ENCODE measurements at places on chromosomes 13 and 19. TPM values are rescaled to one million over a fixed set of nuclear protein-coding genes. Genes with fewer than 3 reads are reported as not detected.

FSD1 gene
- total RNA-seq = 8.8 TPM

KLK14 gene
- not detected for total RNA-seq

C19orf67 gene
- not detected for total RNA-seq

ZNF550 gene
- total RNA-seq = 6.9 TPM

KLK2 gene
- total RNA-seq = not detected

NDUFA11 gene
- total RNA-seq = 224 TPM

EHD2 gene
- total RNA-seq = 493 TPM

TMED1 gene
- 33.7 TPM for total RNA-seq

PRR19 gene
- total RNA-seq = 0.24 TPM

- DNase-seq = no peak
Observed at GRCh38 chr13:32147976-32148375, 116.4 kb downstream of the FRY start.

- no peak for DNase-seq
Observed at GRCh38 chr19:478236-478903, 17.5 kb upstream of the SHC2 start.

DNA sequence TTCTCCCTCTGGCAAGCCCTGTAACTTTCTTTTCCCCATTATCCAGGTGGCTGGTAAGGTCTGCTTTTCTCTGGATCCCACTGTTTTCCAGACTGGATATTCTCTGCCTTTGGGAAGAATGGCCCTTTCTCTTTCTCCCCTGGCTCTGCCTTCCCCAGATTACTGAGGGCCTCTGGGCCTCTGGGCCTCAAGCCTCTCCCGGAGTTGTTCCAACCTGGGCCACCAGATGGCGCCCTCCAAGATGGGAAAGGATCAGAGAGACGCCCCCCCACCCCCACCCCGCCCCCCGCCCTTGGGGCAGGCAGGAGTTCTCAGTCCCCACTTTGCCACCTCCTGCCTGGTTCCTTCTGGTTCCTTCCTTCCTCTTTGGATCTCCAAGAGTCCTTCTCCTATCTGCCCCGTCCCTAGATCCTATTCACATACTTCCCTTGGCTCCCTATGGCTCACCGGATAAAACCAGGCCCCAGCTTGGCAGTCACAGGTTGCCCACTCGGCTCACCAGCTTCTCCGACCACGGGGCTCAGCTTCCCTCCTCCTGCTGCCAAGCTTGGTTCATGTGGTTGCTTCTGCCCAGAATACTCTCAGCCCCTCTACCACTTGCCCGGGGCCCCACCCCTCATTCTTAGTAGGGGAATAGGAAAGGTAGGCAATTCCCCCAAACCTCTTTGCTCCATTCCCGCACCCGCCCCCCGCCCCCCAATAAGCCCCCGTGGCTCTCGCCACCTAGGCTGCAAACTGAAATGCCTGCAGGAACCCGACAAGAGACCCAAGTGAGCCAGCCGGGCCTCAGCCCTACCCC is 13.1 kb downstream of the EPS8L1 start:
- DNase-seq = no peak

- no peak for DNase-seq
Observed at GRCh38 chr19:39405958-39406655, 540 bp upstream of the ZFP36 start.

DNA sequence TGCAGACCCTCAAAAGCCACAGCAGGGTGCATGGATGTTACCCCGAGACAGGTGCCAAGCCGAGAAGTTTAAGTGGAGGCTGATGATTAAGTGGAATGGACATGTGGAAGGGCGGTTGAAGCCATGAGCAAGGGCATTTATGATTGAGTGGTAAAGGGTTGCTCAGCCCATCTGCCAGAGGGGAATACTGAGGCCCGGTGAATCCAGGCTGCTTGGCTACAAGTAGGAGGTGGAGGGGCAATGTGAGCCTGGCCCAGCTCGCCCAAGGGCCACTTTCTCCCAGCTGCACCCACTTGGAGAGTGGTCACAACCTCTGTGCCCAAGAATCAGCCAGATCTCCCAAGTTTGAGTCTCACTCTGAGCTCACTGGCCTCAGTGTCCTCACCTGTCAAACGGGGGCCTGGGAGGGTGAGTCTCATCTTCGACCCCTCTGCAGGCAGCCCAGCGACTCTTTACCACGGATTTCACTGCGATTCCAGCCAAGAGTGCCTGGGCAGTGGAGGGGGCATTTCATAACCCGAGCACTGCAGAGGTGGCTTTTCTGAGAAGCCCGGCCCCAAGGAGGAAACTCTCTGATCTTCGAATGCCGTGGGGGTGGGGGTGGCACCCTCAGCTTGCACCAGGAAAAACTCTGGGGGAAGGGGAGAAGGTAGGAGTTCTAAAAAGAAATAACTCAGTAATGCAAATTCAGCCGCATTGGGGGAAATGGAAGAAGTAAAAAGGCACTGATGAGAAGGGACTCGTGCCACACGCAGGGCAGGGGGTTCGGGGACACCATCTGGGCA is 62.9 kb upstream of the KLF2 start:
- DNase-seq = no peak

GRCh38 chr19:35310811-35311465 is 18.0 kb upstream of the CD22 start:
- no peak for DNase-seq

GRCh38 chr19:33724721-33725060 is 72.0 kb upstream of the KCTD15 start:
- no peak for DNase-seq

- DNase-seq = no peak
Observed at GRCh38 chr19:39247701-39248664, 673 bp downstream of the IFNL4 start.

DNA sequence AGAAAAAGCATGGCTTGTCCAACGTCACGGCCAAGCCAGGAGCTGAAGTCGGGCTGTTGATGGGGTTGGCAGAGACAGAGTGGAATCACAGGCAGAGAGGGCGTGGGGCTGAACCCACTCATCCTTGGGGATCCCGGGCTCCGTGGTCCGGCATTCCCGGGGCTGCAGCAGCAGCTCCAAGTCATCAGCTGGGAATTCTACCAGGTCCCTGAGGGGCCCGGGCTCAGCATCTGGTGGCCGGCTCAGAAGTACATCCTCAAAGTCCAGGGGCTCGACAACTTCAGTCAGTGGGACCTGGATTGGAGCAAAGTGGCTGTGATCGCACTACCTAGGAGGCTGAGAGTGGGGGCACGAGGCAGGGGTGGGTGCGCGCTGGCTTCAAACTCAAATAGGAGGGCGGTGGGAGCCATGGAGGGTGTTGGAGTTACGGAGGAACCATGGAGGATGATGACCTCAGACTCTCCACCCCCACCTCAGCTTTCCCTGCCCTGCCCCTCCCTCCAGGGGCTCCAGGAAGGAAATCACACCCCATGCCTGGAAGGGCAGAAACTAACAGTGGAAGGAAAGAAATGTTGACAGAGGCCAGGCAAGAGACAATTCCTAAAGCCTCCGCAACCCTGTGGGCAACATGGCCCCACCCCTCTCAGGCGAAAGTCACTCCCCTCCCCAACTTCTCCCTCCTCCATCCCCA is 9.5 kb downstream of the DOCK6 start:
- DNase-seq = no peak

DNA sequence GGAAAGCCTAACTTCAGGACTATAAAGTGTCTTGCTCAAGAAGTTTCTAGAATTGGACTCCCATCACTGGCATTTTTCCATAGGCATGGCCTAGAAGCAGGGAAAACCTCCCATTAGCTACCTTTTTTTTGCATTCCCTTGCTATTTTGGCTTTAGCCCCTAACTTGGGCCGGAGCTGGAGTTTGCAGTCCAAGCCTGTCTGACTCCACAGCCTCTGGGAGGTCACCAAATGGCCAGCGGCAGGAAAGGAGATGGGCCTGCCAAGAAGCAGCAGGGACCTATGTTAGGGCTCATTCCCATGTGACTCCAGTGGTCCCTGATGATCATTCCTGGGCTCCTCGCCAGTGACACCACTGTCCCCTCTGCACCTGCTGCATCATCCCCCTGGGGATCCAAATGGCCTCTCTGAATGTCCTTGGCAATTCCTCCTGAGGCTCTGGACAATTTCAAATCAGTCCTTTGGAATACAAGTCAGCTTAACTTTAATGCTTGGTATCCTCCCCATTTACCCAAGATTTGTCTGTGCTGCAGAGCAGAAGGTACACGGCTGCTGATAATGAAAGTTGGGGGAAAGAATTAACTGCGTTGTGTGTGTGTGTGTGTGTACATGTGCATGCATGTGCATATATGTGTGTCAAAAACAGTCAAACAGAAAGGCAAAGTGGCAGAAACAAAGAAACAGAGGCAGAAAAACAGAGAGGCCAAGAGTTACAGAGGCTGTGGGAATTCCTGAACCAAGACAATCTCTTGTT is 69.8 kb upstream of the SERP2 start:
- DNase-seq = no peak

DNA sequence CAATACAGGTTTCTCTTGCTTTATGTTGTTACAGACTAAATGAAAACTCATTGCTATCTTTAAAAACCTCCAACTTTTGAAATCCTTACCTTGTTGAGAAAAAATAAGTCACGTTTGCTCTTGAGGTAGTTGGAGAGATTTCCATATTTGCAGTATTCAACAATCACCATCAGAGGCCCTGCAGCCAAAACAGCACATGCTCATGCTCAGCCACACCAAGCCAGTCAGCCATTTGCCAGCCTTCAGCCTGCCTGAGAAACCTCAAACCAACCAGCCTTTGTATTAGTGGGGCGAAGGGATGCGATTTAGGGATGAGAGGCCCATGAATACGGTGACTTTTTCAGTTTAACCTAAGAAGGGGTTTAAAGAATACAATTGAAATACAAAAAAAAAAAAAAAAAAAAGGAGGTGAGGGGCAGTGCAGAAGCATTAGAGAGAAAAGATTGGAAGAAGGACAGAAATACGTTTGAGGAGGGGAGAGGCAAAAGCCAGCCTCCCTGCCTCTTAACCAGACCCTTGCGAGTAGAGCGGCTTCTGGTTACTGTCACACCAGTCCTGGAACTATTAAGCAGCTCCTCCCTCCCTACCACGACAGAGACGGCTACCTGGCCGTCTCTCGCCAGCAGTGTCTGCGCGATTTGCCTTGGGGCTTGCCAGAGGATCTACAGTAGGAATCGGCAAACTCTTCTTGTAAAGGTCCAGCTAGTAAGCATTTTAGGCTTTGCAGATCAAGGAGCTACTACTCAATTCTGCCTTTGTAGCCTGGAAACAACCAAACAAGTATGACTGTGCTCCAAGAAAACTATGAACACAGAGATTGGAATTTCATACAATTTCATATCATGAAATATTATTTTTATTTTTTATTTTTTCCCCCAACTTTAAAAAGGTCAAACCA is 167.3 kb downstream of the FLT1 start:
- no peak for DNase-seq

DNA sequence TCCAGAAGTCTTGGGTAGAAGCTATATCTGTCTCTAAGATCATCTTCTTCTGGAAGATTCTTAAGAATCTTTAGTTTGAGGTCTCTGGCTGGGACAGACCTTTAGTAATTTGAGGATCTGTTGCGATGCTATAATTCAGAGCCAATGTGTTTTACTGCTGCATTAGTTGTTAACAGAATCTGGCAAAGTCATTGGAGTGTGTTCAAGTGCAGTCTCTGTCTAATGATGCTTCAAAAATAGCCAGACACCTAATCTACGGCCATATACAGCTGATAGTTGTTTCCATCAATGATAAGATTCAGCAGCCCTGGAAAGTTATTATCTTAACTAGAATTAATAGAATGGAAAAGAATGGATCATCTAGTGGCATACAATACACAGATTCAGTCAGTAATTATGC is 72.6 kb downstream of the CDK8 start:
- DNase-seq = no peak

GRCh38 chr13:76339649-76340048 is 546.6 kb downstream of the KCTD12 start:
- DNase-seq = no peak

GRCh38 chr19:14031719-14032480 is at the start of gene IL27RA:
Gene IL27RA, plus strand, starts transcription at chr19:14031762. Its CDS starts 111 bp downstream, at chr19:14031873.
- DNase-seq = peak; percentile 82

- no peak for DNase-seq
Observed at GRCh38 chr13:20749377-20749776, 24.4 kb downstream of the EEF1AKMT1 start.

DNA sequence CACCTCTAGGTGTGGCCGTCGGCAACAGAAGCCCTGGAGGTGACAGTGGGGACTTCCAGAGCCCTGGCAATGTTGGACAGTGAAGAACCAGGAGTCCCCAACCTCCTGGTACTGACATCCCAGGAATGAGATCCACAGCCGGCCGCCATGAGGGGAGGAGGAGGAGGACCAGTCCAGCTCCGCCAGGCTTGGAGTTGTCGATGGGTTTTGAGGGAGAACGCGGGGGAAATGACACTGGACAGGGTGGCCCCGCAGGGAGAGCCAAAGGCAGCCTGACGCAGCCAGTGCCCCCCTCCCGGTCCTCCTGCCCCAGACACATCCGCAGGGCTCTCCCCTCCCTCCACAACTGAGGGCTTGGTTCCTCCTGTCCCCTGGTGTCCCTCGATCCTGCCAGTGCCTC is 57.9 kb downstream of the SPACA7 start:
- DNase-seq = no peak
